Stimulated activated CD8-positive, alpha-beta memory T cell treated with anti-CD3 and anti-CD28 coated beads, Interleukin-2, amount 100 ng/mL, for 1 hour (primary cell): ENCODE measurements at places on chromosomes 3 and 15.

DNA sequence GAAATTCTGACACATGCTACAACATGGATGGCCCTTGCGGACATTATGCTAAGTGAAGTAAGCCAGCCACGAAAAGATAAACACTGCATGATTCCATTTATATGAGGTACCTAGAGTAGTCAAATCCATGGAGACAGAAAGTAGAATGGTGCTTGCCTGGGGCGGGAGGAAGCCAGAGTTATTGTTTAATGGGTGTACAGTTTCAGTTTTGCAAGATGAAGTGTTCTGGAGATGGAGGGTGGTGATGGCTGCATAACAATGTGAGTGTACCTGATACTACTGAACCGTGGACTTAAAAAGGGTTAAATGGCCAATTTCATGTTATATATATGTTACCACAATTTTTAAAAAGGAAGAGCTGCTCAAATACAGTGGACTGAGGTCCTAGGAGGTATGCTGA is 66.9 kb downstream of the SEMA5B start:
- no peak for DNase-seq

DNA sequence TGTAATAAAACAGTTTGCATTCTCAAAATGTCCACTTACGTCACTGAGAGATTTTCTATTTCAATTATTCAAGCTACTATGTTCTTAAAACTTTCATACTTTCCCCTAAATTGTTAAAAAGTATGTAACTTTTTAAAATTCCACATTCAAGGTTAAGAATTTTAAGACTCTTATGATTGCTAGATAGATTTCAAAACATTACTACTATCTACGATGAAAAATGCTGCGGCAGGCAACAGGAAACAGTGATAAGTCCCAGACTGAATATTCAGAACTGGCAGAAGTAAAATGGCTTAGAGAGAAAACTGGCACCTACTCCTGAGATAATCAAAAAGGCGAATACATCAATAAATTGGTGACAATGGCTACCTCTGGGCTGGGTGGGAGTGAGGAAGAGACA is 16.2 kb downstream of the ATP13A3 start:
- no peak for DNase-seq

DNA sequence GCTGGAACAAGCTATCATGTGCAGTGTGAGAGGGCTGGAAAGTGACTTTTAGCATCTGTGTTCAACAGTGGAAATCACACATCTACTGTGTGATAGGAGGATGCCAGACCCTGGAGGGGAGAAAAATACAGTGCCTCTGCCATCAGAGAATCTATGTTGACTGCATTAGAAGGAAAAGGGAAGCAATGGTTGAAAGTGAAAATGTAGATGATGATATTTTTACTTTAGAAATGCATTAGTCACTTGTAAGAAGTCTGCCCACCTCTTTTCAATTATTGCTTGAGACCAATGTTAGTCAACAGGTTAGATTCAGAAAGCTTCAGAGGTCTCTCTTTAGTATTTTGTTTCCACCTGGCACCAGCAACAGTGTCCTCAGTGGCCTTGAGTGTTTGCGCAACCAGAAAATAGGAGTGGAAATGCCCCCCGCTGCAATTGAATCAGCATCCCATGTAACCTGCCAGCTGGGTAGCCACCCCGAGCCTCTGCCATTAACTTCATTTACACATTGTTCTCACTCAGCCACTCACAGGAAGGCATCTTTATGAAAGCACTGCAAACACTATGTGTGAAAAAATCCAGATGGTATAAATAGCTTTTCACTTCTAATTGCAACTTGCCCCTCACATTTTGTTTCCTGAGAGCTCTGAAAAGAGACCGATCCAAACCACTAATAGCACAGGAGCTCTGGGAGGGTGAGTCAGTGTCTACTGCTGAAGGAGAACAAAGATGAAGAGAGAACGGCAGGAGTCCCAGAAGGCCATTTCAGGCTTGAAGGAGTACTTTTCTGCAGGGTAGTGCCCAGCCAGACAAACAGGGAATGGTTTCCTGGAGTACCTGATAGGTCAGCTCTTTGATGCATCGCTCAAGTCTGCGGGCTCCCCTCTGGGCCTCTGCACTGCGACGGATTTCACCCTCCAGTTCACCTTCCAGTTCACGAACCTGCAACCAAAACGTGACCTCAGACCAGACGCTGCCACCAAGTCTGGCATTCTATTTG is 92.1 kb downstream of the HHLA2 start:
- no peak for DNase-seq

GRCh38 chr3:46905661-46906451 is 28.3 kb downstream of the PTH1R start:
- DNase-seq = no peak

- DNase-seq = no peak
Observed at GRCh38 chr15:38714309-38715072, 149.9 kb upstream of the RASGRP1 start.

DNA sequence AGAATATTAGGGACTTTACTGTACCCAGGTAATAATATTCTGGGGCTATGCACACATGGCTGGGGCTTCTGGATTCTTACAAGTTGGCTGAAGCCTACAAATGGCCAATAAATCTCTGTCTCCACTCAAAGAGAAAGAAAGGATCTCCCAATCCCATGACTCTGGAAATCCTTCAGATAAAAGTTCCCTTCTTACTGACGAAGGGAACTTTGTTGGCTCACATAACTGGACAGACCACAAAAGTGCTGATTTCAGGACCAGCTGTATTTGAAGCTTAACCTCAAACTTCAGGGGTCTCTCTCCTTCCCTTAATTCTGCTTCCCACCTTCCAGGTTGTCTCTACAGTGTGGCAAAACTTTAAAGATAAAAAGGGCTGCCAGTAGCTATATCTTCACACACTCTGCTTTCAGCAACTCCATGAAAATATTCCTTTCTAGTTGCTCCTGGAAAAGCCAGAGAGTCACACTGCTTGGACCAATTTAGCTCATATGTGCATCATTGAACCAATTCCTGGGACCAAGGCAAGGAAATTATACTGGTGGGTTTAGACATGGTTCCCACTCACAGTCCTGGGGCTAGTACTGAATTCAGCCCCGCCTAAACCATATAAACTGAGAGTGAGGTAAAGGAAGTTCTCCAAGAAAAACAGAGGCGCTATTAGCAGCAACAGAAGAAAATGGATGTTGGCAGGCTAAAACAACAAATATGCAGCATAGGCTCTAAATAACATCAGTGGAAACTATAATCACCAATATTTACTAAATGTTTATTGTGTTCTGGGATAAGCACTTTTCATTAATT is 290.0 kb upstream of the GADL1 start:
- DNase-seq = no peak

- no peak for DNase-seq
Observed at GRCh38 chr3:152380043-152380442, 111.3 kb downstream of the MBNL1 start.

GRCh38 chr3:59463253-59463652 is 413.4 kb upstream of the CFAP20DC start:
- no peak for DNase-seq
